Left kidney (tissue), 8 donors: ENCODE measurements at places on chromosomes 13 and 19.

- no peak for DNase-seq
Measured at GRCh38 chr13:79003989-79004898, 345.3 kb upstream of the OBI1 start.

- DNase-seq: no peak
Measured at GRCh38 chr13:106683179-106683578, 115.2 kb upstream of the ARGLU1 start.

DNA sequence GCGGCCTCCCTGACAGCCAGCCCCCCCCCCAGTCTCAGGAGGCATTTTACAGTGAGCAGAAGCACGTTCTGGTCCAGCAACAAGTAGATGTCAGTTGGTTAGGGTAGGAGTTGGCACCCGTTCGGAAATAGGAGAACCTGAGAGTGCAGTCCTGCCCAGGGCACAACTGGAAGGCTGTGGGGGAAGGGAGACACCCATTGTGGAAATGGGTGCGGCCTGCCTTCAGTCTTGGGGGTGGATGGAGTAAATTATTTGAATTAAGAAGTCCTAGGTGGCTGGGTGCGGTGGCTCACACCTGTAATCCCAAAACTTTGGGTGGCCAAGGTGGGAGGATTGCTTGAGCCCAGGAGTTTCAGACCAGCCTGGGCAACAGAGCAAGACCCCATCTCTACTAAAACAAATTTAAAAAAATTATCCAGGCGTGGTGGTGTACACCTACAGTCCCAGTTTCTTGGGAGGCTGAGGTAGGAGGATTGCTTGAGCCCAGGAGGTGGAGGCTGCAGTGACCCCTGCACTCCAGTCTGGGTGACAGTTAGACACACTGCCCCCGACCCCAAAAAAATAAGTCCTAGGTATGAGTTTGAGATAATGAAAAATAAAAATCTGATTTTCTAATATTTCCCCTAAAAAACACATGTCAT lies 1.2 kb downstream of the CIRBP start:
- DNase-seq: no peak

- DNase-seq: no peak
Measured at GRCh38 chr13:60392131-60392530, 4.9 kb upstream of the TDRD3 start.

DNA sequence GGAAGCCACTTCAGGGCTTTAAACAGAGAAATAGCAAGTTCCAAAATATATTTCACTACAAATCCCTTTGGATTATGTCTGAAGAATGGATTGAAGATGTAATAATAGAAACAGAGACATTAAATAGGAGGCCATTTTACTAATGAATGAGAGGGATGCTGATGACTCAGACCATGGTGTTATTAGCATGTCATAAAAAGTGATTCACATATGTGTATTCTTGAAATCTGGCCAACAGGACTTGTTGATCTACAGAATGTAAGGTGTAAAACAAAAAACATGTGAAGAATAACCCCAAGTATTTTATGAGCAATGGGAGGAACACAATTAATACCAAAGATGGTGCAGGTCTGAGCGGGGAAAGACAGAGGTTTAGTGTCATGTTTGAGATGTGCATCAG lies 873.7 kb downstream of the SLITRK5 start:
- no peak for DNase-seq

GRCh38 chr13:19048381-19048780 lies 133.2 kb downstream of the TUBA3C start:
- no peak for DNase-seq

DNA sequence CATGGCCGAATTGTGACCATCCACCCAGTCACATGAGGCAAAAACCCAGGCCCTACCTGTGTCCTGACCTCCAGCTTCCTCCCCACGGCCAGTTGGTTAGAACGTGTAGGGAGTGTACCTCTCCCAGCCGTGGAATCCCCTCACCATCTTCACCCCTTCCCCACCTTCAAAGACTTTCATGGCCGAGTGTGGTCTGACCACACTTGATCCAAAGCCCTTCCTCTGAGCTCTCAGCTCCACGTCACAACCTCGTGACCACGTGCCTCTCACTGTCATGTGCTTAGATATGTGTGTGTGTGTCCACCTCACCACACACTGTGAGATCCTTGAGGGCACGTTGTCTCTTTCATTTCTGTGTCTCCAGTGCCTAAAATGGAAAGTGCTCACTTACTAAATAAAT lies 48.6 kb upstream of the UBE2L5 start:
- DNase-seq: no peak

DNA sequence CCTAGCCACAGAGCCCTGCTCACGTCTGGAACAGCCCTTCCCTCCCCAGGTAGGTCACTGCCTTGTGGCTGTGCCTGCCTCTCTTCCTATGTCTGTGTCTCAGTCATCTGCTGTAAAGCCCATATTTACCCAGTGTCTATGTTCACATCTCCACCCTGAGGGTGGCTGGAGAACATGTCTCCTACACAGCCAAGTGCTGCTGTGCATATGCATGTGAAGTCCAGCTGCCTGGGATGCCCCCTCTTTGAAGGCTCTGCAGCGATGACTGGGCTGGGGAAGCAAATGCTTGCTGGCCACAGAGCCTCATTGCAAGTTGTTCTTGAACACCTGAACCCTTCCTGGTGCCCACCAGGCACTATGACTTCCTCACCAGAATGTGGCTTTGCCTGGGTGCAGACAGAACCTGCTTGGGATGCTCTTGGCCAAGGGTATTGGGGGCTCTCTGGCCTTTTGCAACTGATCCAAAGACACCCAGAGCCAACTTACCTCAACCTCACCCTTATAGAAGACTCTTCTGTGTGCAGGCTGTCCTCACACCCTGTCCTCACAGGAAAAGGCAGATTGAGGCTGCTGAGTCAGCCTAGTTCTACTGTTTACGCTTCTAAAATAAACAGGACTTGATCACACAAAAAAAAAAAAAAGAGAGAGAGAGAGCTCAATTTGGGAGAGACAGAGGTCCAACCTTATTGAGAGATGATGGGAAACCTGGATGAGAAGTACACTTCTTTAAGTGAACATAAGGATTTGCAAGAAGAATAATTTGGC lies 26.5 kb downstream of the MRPL57 start:
- DNase-seq: no peak

DNA sequence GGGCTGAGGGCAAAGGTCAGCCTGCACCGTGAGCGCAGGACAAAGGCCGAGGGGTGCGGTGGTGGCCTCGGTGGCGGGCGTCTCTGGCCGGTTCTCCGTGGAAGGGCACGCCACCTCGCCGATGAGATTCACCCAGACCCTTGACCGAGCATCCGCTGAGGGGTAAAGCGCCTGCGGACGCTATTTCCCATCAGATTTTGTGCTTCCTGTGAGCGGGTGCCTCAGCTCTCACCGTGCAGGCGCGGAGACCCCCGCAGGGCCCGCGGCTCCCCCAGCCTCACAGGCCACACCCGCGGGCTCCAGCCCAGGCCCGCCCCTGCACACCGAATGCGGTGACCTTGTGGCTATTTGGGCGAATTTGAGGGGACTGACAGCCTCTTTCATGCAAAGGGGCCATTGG lies 348.0 kb downstream of the TEX29 start:
- no peak for DNase-seq
